ENCODE measurements at places on chromosomes 6 and 20.

- DNase-seq: no peak
These were observed 43.1 kb upstream of the NAA20 start for GRCh38 chr20:19973961-19974629.

DNA sequence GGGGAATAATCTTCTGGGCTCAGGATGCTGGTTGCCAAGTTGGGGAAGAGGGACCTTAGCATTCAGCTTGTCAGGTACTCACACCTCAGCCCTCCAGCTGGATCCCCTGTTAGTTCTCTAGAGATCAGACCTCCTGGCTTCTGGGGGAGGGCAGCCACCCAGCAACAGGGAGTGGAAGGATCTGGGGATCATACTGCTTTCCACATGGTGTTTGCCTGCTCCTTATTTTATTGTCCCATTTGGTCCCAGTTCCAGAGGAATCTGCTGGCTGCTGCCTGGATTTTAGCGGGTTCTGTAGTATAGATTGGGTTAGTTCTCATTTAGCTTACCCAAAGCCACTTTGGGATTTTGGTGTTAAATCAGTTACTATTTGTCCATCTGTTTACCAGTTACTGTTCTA, 29.3 kb downstream of the KAT14 start:
- no peak for DNase-seq

- no peak for DNase-seq
These were observed 36.1 kb upstream of the PLCB4 start for GRCh38 chr20:9032758-9033157.

GRCh38 chr6:36350681-36351571, 14.2 kb upstream of the BNIP5 start:
- no peak for DNase-seq

DNA sequence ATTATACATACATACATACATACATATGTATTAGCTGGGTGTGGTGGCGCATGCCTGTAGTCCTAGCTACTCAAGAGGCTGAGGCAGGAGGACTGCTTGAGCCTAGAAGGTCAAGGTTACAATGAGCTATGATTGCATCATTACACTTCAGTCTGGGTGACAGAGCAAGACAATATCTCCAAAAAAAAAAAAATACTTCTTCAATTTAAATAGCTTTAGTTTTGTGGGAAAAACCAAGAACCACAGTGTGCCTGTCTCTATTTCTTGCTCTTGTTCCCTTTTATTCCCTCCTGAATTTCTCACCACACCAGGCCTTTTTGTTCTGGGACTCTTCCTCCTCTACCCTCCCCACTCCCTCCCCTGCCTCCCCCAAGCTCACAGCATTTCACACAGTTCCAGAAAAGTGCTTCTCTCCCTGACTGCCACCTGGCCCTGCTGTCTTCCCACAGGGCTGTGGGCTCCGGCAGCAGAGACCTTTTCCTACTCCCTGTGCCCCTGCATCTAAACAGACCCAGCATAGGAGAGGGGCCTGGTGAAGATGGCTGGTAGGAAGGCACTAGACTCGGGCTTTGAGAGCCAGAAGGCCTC, 1.3 kb downstream of the C20orf203 start:
- peak; percentile 25 for DNase-seq

GRCh38 chr20:59160389-59161115, 3.1 kb upstream of the ZNF831 start:
- no peak for DNase-seq

- DNase-seq: no peak
These were observed 127.4 kb upstream of the SPACA1 start for GRCh38 chr6:87920245-87920644.

- no peak for DNase-seq
These were observed 37.6 kb downstream of the ZMYND8 start for GRCh38 chr20:47318586-47319516.

GRCh38 chr6:69179681-69180080, 544.6 kb downstream of the ADGRB3 start:
- DNase-seq: no peak

DNA sequence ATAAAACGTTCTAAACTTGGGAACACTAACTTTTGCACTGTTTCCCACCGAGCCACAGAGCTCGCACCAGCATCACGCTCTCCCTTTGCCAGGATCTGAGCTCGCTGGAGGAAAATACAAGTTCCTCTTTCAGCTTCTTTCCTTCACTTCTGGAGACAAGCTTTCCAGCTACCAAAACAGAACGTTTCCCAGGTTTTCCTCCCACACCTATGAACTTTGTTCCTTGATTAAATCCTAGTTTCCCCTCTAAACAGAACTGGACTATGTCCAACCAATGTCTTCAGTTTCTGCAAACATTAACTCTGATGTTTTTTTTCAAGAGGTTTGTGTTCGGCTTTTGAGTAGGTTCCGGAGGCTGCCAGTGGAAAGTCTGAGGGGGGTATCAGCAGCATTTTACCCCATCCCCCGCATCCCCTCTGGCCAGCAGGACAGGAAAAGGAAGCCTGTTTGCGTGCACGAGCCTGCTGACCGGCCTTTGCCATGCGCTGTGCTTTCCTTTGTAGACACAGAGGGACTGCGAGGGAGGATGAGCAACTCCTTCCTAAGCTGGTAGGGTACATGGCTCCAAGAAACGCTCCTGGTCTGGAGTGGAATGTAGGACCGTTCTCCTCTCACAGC, 135.5 kb downstream of the LY86 start:
- DNase-seq: no peak

DNA sequence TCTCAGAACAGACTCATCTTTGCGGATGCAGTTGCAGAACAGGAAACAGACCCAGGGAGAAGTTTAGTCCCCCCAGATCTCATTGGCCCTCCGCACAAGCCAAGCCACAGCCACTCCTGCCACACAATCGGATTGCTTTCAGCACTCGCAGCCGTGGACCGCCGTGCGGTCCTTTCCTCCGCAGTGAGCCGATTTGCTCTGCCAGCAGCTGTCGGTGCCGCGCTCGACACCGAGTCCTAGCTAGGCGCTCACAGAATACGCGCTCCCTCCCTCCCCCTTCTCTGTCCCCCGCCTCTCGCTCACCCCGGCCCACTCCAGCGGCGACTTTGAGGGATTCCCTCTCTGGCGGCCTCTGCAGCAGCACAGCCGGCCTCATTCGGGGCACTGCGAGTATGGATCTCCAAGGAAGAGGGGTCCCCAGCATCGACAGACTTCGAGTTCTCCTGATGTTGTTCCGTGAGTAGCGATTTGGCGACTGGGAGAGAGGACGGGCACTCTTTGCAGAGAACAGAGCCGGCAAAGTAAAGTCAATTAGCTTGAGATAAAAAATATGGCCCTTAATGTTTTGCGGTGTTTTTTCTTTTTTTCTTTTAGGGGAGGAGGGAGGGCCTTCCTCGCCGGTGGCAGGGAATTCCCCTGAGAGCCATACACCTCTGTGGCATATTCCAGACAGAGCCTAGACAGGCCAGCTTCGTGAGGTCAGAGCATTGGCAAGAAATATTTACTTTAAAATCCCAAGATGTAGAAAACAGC, at the start of gene LAMP5:
Gene LAMP5 (plus strand): TSS at position 130 of the 753 bp plus-strand sequence. CDS start 263 bp downstream, at position 393.
- no peak for DNase-seq

DNA sequence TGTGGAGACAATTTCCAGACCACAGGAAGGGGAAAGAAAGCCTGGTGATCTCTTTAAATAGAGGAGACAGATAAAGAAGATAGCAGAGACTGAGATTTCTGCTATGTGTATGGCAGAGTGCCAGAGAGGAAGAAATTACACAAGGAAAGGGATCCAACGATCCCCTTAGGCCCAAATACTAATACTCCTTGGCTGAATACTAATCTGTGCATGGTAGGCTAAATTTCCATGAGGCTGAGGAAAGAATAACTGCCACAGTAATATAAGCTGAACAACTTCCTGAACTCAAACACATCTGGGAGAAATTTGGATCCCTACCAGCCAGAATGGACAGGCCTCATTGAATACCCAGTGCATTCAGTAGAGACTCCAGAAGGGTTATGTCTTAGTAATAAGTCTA, 83.3 kb upstream of the TNFAIP3 start:
- DNase-seq: no peak

DNA sequence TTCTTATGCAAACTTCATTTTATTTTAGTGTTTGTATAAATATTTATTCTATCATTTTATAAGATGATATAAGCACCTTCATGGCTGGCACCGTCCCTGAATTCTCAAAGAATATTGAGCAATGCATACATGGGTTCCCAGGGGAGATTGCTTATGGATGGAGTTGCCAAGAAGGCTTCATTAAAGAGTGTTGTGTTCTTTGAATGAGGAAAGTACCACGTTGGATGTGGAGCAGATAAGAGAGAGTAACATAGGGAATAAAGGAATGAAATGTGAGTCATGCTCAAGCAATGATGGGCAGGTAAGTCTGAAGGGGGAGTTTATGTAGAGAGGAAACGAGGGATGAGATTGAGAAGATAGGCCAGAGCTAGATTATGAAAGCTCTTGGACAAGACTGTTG, 10.3 kb downstream of the DSE start:
- no peak for DNase-seq

GRCh38 chr6:142356201-142356883, 54.5 kb downstream of the ADGRG6 start:
- DNase-seq: no peak

DNA sequence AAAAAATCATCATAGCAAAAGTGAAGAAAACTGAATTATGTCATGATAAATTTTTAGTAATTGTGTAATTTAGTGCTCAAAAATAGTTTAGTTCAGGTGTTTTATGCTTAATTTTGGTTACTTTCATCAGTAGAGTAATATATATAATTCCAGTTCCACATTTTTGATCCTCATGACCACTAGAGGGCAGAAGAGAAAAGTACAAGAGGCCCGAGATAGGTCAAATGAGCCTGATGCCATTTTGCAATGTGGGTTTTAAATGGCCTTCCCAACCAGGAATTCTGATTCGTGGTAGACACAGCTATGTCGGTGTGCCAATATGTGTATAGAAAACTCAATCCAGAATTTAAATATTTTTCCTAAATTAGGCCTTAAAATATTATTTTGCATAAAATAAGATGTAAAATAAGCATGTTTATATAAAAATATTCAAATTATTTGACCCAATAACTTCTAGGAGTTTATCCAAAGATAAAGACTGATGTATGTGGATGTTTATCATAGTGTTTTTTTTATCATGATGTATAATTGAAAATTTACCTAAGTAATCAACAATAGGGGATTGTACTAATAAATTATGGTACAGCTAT, 159.7 kb upstream of the RPS6KA2 start:
- peak; percentile 73 for DNase-seq

DNA sequence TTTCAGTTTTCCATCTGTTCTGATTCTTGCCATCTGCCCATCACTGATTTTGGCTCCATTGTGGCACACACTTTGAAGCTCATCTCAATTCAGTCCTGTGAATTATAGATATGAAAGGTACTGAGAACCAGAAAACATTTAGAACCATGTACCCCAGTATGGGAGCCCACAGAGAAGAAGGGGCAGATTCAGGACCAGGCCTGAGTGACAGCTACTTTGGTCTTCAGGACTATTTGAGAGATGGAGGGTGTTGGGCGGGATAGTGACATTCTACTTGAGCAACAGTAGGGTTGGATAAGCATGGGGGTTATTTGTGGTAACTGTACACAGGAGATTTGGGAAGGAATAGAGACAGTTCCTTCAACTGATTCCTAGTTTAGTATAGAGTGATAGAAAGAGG, 259.2 kb upstream of the MANEA start:
- no peak for DNase-seq

DNA sequence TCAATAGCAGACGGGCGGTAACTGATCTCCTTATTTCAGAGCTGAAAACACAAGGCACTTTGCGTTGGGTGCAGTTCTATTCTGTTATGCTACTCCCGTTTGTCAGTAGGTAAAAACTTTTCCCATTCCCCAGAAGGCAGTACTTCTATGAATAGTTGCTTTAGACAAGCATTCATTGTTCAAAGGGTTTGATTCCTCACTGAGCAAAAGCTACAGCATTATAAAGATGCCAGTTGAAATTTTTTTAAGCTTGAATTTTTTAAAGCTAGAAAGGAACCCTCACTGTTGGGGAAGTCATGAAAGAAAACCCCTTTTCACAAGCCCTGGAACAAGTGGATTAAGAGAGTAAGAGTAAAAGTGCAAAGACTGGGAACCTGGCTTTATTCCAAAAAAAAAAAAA, 42.3 kb downstream of the FUT9 start:
- no peak for DNase-seq

- DNase-seq: no peak
These were observed 254.8 kb upstream of the CHD6 start for GRCh38 chr20:41872930-41873329.

DNA sequence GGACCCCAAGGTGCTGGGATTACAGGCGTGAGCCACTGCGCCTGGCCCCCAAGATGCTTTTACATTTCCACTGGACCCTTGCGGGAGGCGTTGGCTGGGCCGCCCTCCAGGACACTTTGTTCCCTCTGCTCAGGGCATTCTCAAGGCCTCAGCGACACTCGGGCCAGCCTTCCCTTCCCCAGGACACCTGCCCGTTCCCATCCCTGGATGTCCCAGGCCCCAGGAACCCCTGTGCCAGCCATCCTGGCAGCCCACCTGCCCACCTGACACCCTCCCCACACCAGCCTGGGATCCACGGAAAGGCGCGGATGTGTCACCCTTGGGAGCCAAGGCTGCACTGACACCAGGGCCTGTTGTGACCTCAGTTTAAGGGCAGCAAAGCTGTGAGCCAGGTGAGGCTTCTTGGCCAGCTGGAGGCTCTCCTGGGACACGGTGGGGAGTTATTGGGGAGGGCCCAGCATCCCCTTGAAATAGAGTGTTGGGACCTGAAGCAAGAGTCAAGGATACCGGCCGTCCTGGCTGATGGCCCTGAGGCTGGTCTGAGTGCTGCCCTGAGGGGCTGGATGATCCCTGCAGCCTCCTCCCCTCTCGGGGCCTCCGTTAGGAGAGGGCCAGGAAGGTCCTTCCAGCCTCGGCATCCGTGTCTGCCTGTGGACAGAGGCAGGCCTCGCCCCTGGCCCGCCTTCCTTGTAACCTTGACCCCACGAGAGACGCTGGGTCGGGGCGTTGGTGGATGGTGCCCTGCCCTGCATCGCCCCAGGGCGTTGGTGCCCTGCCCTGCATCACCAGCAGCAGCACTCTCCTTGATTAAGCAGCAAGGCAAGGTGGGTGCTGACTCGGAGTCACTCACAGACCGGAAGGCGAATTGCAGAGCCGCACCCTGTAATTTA, 84.2 kb upstream of the BHLHE23 start:
- DNase-seq: no peak

GRCh38 chr6:116922853-116923548, 46.0 kb downstream of the RFX6 start:
- no peak for DNase-seq

DNA sequence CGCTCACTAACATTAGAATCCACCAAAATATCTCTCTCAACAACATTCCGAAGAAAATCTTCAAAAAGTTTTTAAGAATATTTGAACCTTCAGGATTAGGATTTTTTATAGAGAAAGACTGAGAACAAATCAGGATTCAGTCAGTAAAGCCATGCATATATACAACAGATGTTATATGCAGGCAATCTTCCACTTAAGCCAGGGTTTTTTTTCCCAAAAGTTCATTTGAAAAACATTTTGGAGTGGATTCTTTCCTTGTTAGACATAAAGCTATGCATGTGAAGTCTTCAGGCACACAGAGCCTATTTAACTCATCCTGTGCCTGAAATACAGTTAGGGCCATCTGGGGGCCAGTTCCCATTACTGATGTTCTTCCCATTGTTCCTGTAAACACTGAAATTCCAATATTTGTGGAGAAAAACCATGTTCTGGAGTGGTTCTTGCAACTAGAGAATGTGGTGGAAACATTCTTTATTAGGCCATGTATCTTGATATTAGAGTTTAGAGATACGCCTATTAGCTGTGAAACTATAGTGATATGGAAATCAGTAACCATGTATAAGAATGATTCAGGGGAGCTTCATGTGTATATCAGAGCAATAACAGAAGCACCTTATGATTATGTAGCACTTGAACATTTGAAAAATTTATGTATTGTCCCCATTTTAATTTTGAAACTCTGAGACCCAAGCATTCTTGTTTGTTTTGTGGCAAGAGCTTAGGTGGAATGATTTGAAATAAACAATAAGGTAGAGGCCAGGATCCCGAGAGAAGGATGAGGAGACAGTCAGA, 61.7 kb downstream of the PLEKHG1 start:
- no peak for DNase-seq

Data from GM20000 (cell line).